IMR-90 (cell line): ENCODE measurements at places on chromosomes 2 and 18. TPM values are rescaled to one million over a fixed set of nuclear protein-coding genes. Genes with fewer than 3 reads are reported as not detected.
A peak's percentile ranks its signal among the peaks of the same experiment; 100 is the strongest.

DNA sequence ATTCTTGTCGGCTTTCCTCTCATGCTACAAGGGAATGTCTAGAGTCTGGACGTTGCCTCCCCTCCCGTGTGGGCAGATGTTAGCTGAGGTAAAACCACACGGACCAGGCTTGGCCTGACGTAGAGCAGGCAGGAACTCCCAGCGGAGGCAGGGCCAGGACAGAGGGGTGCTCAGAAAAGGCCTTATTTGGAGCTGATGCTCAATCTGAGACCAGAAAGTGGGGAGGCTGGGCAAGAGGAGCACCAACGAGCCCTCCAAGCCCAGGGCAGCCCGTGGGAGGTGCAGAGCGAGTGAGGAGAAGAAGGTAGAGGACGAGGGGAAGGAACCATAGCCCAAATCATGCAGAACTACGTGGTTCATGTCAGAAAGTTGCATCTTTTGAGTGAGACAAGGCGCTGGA lies 9.0 kb downstream of the TEX51 start:
- no peak for DNase-seq

- peak; percentile 13 for DNase-seq
Measured at GRCh38 chr2:30631051-30631671, 176.1 kb downstream of the CAPN13 start.

GRCh38 chr2:76314271-76315020 lies 603.7 kb upstream of the GCFC2 start:
- DNase-seq: no peak

DNA sequence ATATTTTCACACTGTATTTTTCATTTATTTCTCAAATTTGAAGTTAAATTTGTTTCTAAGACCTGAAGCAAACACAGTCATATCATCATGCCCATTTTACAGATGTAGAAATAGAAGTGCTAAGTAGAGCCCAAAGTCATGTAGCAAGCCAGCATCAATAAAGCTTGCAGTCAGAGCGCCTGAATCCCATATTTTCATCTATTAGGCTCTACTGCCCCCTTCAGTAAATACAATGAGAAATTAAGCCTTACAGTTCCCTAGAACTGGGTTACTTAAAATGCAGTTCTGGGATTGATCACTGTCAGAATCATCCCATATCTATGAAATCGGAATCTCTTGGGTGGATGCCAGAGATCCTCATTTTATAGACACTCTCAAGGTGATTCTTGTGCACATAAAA lies 419.9 kb downstream of the TGIF1 start:
- peak; percentile 76 for DNase-seq

GRCh38 chr2:48715956-48716355 lies 39.6 kb downstream of the LHCGR start:
- peak; percentile 64 for DNase-seq

DNA sequence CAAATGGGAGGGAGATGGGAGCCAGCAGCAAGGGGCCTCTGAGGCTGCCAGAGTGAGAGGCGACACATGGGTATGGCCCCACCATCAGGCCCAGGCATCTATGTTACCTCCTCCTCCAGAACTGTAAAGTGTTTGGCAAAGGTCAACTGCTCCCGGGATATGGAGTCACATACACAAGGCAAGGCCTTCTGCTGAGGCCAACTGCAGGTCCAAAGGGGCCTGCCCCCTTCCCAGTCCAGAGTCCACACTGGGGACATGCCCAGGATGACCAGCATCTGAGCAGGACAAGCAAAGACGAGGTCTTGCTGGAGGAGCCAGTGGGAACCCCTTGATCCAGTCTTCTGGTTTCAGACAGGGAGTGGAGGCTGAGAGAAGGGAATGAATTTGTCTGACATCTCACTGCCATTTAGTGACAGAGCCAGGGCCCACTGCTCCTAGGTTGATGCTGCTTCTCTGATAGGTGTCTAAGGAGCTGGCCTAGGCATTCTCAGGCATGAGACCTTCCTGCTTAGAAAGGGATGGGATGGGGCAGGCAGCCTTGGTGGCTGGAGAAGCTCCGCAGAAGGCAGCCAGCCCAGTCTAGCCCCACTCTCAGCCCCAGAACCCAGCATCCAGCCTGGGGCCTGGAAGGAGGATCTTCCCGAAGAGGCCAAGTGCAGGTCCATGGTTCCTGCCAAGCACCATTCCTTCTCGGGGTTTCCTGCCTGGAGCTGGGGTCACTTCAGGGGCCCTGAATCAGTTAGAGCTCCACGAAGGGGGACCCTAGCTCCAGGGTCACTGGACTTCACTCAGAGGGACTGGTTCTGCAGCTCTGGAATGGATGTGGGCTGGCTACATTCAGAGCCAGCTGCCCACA lies 26.4 kb downstream of the EMX1 start:
- DNase-seq: no peak

DNA sequence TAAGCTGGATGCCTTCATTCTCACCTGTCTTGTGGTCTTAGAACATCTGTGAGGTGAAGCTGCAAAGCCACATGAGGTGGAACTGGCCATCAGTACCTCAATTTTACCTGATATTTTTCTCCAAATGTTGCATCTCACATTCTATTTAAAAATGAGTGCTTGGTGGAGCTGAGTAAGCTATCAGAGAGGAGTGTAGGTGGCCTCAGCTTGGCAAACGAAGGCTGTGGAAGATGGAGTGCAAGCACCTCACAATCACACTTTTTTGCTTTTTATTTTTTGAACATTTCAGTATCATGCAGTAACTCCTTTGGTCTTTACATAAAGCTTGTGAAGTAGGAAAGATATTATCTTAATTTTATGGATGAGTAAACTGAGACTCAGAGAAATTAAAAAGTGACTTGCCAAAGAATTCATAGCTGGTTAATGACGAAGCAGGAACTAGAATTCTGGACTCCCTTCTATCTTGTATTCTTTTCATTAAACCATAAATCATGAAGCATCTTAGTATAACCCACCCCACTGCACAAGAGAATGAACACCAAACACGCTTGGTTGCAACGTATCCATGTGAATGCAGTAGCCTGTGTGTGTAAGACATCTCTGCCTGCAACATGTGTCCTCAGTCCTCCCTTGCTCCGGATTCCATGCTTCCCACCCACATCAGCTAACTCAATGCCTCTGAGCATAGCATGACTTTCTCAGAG lies 27.2 kb downstream of the C2orf49 start:
- no peak for DNase-seq

GRCh38 chr2:181943411-181944124 lies 42.1 kb upstream of the PPP1R1C start:
- DNase-seq: no peak

- peak; percentile 2 for DNase-seq
Measured at GRCh38 chr2:13091455-13091854, 374.7 kb downstream of the TRIB2 start.

DNA sequence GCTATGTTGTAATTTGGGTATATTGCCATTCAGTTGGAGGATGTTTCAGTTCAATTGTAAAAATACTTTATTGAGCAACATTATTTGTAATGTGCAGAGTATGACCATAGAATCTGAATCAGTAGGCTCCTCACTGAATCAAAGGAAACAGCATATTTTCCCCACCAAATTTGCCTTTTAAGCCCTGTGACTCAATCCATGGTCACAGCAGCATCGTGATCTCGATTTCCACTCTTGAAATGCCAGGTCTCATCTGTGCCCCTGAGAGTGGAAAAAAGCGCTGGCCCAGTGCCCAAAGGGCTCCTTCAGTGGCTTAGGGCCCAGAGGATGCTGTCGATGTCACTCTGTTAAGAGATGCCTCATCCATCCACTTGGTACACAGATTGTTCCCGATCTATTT lies 57.5 kb downstream of the FHOD3 start:
- DNase-seq: peak; percentile 81

DNA sequence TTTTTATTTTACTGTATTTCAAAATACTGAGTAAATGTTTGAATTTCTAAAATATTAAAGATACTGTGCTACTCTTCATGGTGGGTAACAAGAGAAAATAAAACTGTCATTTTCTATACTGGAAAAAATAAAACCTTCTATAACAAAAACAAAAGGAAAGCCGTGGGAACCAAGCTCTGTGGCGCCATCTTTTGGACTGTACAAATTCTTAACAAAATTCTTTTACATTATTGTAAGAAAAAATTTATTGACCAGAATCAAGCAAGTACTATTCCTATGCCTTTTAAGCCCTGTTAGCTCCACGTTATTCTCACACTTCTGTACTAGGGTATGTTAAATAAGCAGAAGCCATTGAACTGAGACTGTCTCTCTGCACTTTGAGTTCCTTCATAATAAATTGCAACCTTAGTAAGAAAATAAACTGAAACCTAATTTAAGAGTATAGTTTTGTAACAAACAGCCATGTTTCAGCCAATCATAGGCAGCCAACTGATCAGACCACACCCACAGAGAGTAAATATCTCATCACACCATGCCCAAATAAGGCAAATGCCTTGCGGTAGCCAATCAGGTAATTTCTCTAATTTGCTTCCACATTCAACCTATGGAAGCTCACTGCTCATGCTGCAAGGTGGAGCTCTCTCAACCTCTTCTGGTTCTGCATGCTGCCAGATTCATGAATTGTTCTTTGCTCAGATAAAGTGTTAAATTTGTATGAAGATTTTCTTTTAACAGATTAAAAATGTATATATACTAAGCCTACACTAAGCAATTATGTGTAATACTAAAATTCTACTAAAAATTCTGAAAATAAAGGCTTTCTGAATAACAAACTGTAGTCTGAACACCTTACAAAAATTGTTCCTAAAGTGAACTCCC lies 42.2 kb downstream of the HIBCH start:
- DNase-seq: peak; percentile 51

DNA sequence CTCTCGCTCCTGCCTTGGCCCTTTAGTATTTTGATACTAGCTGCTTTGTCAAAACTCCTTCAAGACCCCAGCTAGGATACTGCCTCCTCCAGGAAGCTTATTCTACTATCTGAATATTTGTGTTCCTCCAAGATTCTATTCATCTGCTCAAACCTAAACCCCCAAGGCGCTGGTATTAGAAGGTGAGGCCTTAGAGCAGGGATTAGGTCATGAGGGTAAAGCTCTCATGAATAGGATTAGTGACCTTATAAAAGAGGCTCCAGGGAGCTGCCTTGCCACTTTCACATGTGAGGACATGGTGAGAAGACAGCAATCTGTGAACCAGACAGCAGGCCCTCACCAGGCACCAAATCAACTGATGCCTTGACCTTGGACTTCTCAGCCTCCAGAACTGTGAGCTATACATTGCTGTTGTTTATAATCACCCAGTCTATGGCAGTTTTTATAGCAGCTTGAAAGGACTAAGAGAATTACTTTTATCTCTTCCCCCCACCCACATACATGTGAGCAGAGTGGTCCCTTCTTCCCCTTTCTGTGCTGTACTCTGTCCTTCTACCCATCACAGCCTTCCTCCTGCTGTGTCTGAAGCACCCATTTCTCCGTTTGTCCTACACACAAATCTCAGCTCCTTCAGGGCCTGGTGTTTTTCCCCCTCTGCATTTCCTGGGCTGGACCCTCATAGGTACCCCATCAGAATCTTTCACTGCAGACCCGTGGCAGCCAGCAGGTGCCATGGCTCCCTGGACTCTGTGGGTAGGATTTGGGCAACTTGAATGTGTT lies 54.5 kb downstream of the HS1BP3 start:
- DNase-seq: no peak

DNA sequence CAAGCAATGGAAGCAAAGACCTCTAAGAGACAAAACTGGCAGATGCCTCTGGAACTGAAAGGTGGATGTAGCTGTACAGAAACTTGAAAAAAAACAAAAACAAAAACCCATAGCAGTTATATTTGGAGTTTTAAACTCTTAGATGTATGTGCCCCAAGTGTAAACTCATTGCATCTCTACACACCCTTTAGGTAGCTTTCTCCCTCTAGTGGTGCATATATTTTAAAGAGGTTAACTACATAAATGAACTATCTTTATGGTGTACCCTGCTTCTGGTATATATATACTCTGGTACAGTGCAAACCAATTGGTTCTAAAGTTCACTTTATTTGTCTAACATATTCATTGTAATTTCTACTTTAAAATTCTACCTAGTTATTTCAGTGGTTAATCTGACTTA lies 518.2 kb downstream of the NRXN1 start:
- DNase-seq: no peak

DNA sequence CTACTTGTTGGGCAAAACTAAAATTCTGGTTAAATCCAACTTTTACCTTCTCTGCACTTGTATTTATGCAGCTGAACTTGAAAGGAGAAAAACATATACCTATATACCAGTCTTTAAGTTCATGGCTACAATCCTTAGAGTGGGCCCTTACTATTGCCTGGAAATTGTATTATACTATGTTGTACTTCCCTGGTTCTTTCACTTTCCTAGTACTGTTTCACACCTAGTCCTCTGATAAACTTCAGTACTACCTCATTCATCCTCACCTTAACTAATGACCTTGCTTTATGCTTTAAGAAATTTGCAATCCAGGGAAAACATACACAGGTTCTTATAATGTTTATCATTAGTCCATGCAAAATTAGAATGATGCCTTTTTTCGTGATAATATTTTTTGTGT lies 103.8 kb downstream of the HAUS1 start:
- no peak for DNase-seq

GRCh38 chr18:58536534-58537271 lies 92.2 kb downstream of the ALPK2 start:
- no peak for DNase-seq

DNA sequence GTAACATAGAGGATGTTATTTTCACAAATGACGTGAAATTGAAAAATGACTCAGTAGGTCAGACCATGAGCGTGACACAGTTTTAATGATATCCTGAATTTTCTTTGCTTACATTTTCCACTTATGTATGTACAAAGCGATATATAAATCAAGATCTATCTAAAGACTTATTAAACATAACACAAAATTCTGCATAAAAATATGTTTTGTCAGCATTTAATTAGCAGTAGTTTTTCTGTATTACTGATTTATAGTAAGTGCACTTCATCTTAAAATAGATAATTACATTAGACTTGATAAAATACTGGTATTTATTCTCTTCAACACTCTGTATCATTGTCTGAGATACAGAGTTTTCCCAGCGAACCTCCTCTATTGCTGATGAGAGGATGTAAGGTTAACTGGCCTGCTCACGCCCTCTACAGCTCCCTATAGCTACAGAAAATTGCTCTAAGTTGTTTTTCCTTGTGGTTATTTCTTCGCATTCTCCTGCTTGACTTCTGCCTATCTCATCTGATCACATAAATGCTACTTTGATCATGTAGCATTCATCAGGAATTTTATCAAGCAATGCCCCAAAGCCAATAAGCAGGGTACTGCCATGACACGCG lies 548.8 kb upstream of the REG3G start:
- no peak for DNase-seq

DNA sequence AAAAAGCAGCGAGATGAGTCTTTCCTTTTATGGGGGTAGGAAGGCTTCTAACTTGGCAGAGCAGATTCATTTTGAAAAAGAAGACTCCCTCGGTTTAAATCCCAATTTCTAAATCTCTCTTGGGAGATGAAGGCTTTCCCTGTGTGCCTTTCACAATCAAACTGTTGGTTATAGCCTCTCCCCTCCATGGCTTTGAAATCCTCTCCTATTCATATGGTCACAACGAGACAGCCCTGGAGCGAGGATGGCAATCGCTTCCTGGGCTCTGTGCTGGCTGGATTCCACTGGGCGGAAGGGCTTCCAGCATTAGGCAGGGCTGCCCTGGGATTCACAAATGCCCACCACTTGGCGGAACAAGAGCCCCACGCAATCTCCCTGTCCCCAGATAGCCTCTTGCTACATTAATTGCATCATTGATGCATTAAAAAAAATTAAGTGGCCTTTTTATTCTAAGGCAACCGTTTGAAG lies 1.6 kb downstream of the CAVIN2 start:
- DNase-seq: no peak

DLX1 gene
- total RNA-seq: 0.36 and 1.1 TPM in 2 replicates

C1QL2 gene
- not detected in 2 replicates for total RNA-seq
